ENCODE measurements at places on chromosomes 1 and 21.

DNA sequence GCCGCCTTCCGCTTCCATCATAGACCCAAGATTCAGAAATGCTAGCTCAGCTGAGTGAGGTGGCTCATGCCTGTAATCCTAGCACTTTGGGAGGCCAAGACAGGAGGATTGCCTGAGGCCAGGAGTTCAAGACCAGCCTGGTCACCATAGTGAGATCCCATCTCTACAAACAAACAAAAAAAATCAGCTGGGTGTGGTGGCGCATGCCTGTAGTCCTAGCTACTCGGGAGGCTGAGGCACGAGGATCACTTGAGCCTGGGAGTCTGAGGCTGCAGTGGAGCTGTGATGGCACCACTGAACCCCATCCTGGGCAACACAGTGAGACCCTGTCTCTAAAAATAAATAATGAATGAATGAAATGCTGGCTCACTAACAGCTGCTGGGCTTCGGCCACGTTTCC is 39.7 kb downstream of the TOMM20 start:
- no peak for DNase-seq

GRCh38 chr1:178126741-178127185 is 32.9 kb downstream of the RASAL2 start:
- DNase-seq: peak; percentile 56

DNA sequence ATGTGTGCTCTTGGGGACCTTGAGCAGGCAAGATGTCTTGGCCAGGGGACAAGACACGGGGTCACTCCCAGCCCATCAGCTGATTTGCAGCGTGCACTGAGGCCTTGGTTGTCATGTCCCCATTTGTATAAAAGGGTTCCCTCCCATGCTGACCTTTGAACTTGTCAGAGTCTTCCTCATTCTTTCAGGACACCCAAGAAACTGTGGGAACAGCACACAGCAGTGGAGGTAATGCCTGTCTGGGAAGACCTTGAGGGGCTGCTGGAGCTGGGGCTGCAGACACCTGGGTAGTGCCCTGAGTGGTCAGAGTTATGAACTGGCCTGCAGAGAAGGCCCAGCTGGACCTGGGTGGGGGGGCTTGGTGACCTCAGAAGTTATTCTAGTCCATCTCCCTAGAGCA is 46.4 kb downstream of the FAAH start:
- no peak for DNase-seq

DNA sequence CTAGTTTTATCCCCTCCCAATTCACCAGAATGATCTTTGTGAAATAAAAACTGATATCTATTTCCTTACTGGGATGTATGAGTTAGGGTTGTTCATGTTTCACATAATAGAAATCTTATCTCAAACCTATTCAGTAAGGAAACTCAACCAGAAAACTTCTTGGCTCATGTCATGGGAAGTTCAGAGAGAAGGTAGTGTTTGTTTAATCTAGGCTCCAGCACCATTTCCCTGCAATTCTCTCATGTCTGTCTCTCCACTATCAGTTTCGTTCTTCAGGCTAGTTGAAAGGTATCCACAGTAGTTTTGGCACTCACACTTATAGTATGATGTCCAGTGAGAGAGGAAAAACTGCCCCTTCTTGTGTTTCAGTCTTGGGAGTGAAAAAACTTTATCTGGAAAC is 34.6 kb upstream of the UHMK1 start:
- no peak for DNase-seq

GRCh38 chr21:35908311-35909078 is 151.8 kb downstream of the SETD4 start:
- DNase-seq: no peak

GRCh38 chr1:183218971-183219615 is 33.0 kb downstream of the LAMC2 start:
- DNase-seq: no peak

- peak; percentile 63 for DNase-seq
Measured at GRCh38 chr1:39205102-39205780, 746 bp downstream of the MACF1 start.

GRCh38 chr1:175317779-175318178 is 125.2 kb upstream of the KIAA0040 start:
- DNase-seq: no peak

DNA sequence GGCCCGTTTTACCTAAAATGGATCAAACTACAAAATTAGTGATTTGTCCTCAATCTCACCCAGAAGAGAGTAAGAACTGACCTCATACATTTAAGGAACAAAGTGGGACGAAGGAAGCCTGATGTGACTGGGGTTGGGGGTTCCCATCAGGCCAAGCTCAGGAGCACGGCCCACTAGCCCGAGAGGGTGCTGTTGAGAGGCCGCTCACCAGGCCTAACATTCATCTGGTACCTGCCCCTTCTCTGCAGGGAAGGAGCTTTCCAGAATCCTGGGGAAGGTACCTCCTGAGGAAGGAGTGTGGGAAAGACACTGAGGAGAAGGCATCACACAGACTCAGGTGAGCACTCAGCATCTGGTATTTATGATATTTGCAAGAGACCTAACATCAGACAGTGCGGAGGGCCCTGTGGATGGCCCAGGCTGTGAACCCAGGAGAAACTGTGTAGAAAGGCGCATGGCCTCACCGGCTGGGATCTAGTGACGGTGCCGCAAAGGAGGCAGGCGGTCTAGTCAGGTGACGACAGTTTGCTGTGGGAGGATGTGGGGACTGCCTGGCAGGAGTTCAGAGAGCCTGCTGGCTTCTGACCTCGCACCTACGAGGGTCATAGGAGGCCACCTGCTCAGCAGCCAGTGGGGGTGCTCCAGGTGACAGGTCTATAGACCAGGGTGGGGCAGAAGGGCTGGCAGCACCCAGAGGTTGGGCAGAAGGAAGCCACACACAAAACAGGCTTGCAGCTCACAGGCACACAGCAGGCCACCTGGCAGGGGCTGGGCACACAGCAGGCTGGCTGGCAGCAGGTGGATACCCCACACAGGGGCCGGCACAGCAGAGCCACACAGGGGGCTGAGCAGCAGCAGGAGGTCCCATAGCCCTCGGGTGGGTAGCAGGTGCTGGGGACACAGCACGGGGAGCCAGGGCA is 543 bp downstream of the KRTAP12-4 start:
- no peak for DNase-seq

- no peak for DNase-seq
Measured at GRCh38 chr1:243411472-243411871, 155.6 kb downstream of the SDCCAG8 start.

DNA sequence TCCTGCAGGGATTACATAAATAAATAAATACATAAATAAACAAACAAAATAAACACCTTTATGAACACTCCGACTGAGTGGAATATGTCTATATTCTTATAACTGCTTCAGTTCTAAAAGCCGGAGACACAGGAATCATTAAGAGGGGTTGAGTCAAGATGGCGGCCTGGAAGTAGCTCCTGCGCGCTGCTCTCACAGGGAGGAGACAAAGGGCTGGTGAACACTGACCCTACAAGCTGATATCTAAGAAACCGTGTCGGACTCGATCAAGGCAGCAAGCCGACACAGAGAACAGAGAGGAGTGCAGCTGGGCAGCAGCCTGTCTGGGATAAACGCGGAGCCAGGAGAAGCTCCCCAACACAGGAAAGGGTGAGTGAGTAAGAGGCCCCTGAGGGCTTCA is 1098.6 kb upstream of the NCAM2 start:
- no peak for DNase-seq

- DNase-seq: peak; percentile 74
Measured at GRCh38 chr1:119631433-119632102, 16.5 kb downstream of the ZNF697 start.

DNA sequence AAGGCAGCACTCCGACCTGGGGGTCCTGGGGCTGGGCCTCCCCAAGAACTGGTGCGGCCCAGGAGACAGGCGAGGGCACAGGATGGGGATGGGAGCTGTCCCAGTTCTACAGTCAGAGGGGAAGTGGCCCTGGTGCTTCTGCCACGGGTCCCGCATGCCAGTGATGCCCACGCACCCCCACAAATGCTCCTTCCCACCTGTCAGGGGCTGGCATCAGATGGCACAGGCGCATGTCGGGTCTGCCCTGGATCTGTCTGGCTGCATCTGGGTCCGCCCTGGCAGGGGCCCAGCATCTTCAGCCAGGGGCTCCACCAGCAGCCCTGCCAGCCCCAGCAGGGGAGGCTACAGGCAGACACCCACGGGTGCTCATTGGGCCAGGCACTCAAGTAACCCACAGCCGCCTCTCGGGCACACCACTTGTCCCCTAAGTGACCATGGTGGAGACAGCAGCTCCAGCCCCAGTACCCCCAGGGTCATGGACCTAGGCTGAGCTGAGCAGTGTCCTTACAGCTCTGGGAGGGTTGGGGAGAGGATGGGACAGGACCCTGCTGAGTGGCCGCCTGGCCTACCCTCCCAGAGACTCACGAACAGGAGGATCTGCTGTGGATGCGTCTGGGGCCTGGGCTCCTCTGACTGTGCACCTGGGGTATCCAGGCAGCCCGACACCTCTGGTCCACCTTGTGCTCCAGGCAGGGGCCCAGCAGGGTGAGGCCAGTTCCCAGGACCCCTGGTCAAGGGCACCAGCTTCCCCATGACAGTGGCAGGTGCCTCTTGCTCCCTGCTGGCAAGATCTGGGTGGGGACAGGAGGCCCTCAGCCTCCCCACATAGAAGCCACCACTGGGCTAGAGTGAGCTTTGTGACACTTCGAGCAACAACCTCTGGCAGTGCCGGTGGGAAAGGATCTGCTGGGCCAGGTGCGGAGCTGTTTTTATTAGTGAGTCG is 5.4 kb downstream of the SMIM1 start:
- no peak for DNase-seq

- DNase-seq: peak; percentile 51
Measured at GRCh38 chr1:50976890-50977574, 7.0 kb downstream of the CDKN2C start.

DNA sequence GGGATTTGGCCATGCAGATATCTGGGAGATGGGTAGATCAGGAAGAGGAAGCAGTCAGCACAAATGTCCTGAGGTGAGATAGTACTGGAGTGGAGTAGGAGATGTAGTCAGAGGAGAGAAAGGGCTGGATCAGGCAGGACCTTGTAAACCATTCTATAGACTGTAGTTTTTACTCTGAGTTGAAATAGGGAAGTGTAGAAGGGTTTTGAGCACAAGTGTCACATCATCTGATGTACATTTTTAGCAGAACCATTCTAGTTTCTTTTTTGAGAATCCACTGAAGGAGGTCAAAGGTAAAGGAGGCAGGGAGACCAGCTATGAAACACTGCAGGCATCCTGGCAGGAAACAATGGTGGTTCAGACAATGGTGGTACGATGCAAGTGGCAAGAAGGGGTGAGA is 194.6 kb upstream of the RRP15 start:
- DNase-seq: no peak

Data from fibroblast of gingiva (primary cell).